AG04450 (cell line): ENCODE measurements at places on chromosomes 3 and 15.

GRCh38 chr3:188442430-188442829 lies 288.5 kb downstream of the LPP start:
- no peak for DNase-seq

GRCh38 chr3:72346526-72346926 lies 501.7 kb downstream of the SHQ1 start:
- peak; percentile 94 for DNase-seq

DNA sequence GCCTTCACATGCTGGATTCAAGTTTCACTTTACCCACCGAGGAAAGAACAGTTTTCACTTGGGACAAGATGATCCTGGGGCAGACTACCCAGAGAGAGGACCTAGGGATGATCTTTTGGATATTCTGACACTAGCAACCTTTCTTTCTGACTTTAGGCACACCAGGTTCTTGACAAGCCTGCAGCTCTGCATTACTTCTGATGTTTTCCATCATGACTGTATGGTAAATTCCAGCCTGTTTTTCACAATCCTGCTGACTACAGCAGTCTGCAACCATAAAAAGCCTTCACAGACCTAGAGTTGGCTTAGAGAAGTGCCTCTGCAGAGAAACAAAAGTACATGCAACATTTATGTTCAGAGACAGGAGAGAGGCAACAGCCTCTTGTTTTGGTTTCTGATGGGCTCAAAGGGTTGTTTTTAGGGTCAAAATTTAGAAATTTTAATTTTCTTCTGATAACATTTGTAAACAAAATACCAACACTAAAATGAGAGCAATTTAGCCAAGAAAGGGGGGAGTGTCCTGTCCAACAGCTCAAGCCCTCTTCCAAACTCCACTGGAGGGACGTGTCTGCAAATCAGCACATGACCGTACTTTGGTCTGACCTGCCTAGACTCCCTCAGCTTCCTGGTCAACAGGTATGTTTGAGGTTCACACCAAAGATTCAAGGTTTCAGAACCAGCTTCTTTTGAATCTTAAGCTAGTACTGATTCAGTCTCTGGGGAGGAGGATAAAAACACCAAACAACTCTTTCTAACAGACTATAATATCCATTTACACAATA lies 799 bp downstream of the ABI3BP start:
- DNase-seq, result no peak

- no peak for DNase-seq
Observed at GRCh38 chr15:74123658-74124057, 6.7 kb upstream of the ISLR2 start.

DNA sequence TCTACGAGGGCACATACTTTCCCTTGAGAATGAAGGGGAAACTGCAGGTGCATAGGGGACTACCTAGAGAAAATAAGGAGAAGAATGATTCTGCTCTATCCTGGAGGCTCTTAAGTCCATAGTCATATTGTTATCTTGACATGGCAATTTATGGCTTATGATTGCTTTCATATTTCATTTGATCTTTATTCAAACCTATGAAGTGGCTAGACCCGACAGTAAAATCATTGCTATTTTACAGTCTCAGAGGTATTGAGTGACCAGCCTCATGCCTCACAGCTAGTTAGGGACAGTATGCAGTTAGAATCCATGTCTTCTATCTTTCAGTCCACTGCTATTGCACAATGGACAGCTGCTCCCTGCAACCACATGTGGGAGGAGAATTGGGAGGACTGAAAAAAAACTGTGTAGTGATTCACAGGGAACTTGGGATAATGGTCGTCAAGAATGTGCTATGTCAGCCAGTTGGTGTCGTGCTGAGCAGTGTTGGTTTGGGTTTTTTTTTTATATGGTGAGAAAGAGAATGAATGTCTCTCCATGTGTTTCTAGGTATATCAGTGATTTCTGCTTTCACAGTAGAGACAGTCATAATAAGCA lies 63.2 kb upstream of the SPPL2A start:
- peak; percentile 21 for DNase-seq

GRCh38 chr15:31275331-31276262 lies 51.0 kb upstream of the KLF13 start:
- no peak for DNase-seq

DNA sequence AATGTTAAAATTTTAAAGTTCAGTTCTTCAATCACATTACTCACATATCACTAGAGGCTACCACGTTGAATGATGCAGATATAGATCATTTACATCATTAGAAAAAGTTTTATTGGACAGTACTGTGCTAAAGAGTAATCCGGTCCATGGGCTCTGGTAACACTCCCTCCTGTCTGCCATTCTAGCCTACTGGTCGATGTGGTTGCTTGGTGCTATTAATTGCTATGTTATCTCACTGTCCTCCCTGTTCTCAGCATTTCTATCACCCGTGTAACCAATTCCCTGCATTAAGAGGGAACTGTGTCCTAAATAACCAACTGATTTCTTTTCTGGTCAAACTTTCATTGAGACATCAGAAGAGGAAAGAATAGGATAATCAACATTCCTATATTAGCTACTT lies 347.5 kb upstream of the RBMS3 start:
- DNase-seq, result no peak
